SK-N-SH (cell line): ENCODE measurements at places on chromosomes 16 and 17.

DNA sequence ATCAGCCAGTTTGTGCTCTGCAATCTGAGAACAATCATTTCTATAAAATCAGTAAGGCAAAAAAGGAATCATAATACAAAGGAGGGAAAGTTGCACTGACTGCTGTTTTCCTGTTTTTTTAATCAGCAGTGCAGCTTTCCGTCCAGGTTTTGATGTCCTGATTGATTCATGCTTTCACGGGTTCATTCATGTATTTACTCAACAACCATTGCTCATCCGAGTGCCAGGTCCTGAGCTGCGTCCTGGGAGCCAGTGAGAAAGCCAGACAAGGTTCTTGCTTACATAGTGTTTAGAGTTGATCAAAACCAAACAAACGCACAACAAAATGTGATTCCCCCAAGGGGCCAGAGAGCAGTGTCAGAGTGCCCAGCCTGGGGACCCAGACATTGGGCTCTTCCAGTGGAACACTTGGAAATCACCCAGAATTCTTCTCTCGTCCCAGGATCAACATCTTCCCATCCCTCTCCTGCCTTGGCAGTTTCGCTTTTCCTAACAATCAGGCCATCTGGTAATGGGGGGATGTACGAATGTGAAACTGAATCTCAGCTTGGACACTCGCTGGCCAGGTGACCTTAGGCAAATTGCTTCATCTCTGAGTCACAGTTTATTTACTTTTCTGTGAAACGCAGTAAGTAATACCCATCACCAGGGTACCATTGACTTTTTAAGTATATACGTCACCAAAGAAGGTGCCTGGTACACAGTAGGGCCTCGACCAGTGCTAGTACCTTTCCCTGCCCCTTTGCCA lies 13.3 kb upstream of the C1QL1 start:
- no peak for DNase-seq

DNA sequence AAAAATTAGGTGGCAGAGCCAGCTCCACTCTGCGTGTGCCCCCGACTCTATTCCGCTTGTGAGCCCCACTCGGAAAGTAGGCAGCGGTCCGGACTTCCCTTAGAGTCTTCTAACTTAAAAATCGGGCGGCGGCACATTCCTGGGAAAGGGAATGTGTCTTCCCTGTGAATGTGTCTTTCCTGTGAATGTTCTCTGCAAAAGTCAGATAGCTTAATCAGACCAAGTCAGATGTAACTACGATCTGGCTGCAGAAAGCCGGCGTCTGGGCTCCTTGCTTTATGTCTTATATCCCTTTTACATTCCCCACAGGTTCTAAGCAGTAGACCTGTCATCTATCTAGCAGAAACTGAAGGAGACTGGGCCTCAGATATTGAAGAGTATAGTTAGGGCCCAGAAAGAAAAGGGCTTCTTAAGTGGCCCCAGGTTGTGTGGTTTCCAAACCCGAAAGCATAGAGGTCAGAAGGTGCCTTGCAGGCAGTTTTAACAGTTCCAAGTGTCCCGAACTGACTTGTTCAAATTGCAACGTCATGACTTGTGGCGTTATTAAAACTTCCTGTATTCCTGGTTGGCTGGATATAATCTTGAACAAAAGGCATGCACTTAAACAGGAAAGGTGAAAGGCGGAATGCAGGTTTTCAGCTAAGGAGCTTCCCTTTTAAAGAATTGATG lies 601 bp downstream of the PHKB start:
- DNase-seq = peak; percentile 17

- DNase-seq = peak; percentile 83
These were observed 86.7 kb downstream of the ZFHX3 start for GRCh38 chr16:72961115-72961832.

DNA sequence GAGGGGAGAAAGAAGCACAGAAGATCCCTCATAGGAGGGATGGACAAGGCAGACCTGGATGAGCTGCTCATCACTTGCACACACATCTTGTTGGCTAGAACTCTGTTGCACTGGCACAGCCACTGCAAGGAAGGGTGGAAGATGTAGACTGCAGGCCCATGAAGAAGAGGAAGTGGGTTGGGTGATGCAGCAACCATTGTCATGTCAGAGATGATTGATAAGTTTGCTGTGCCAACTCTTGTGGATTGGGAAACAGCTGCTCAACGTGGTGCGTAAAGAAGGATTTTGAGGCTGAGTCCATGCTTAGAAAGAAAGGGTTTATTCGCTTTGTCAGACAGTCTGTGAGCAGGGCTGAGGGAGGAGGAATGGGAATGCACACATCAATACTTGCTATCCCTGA lies 161.4 kb upstream of the MPHOSPH6 start:
- no peak for DNase-seq
